ENCODE measurements at places on chromosomes 3 and 15.

- no peak for DNase-seq
These were observed 8.6 kb upstream of the SKIC8 start for GRCh38 chr15:78307976-78308375.

- no peak for DNase-seq
These were observed 83.8 kb downstream of the SEMA5B start for GRCh38 chr3:122943828-122944190.

- no peak for DNase-seq
These were observed 5.9 kb downstream of the EHD4 start for GRCh38 chr15:41966414-41966812.

DNA sequence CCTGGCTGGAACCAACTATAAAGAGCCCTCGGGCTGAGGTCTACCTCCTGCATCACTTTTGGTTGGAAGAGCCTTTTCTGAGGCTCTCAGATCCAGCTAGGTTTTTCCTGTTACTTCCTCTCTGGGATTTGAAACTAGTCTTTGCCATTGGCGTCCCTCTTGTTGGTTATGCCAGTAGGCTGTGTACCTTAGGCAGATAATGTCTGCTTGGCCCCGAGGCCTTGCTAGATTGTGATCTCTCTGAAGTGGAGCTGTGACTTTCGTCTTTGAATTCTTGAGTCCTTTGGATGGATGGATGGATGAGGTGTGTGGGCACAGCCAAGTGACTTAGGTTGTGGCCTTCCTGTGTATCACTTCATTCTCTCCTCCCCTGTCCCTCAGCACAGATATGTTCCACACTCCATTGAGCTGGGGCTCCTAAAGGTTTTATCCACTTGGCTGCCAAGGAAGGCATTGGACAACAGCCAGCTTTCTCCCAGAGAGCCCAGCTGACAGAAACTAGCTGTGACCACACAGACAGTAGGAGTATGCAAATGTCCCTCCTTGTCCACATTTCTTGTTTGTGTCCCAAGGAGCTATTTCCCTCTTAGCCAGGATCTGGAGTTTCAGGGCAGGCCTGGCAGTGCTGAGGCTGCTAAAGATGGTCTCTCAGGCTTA, 7.9 kb upstream of the DNAJC17 start:
- DNase-seq: no peak

GRCh38 chr3:99638167-99638948, at the start of gene COL8A1:
Gene COL8A1 (plus strand): TSS chr3:99638594. CDS start chr3:99790683, 152,089 bp downstream.
- no peak for DNase-seq

GRCh38 chr15:45378913-45379262, 544 bp upstream of the GATM start:
- no peak for DNase-seq
